Calu3 (cell line): ENCODE measurements at places on chromosomes 5 and 9. TPM values are rescaled to one million over a fixed set of nuclear protein-coding genes. Genes with fewer than 3 reads are reported as not detected.

The TBC1D13 gene
- 16.6 and 18.2 TPM in 2 replicates for total RNA-seq

The PELO gene
- 24.6 and 26.4 TPM in 2 replicates for total RNA-seq

The EQTN gene
- total RNA-seq, result not detected in 2 replicates

GRCh38 chr5:109483395-109483971 lies 73.7 kb upstream of the PJA2 start:
- no peak for DNase-seq
- H3K27me3 ChIP-seq, result no peaks in the 10 kb centered on the region
- H3K27ac ChIP-seq, result no peak overlapping the region
- H3K36me3 ChIP-seq, result no peaks in the 10 kb centered on the region
- no peak overlapping the region for H3K4me3 ChIP-seq
- H3K4me1 ChIP-seq, result no peaks in the 10 kb centered on the region

DNA sequence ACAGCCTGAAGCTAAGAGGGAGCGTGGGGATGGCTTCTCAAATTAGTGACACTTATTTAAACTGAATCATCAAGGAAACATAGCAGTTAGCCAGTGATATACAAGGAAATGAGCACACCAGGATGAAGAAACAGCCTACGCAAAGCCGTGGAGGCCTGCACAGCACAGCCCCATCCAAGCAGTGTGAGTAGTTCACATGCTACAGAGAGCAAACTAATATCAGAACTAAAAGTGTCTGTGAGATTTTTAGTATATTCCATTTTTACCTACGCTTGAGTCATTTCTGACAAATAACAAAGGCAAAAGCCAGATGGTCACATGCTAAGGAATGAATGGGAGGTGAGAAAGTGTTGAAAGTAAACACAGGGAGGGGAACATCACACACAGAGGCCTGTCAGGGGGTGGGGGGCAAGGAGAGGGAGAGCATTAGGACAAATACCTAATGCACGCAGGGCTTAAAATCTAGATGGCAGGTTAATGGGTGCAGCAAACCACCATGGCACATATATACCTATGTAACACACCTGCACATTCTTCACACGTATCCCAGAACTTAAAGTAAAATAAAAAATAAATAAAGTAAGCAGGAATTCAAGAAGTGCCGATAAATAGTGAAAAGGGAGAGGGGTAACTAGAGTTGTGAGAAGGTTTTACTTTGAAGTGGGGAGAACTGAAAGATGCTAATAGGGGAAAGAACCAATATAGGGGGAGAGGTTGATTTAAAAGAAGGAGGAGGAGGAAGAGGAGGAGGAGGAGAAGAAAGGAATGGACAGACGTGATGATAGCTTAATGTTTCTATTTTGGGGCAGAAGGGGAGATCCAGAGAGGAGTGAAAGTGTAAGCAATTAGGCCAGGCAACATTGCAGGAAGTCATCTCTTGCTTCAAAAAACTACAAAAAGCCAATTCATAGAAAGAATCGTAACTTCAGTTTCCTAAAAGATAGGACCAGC lies 100.9 kb upstream of the PTGER4 start:
- no peak overlapping the region for H3K27ac ChIP-seq
- H3K27me3 ChIP-seq, result no peaks in the 10 kb centered on the region
- no peaks in the 10 kb centered on the region for H3K36me3 ChIP-seq

- no peak for DNase-seq
- peaks cover 10% of the 10 kb centered on the region for H3K27me3 ChIP-seq
- H3K27ac ChIP-seq, result no peak overlapping the region
- H3K36me3 ChIP-seq, result no peaks in the 10 kb centered on the region
Observed at GRCh38 chr9:23665051-23665450, 161.0 kb downstream of the ELAVL2 start.

DNA sequence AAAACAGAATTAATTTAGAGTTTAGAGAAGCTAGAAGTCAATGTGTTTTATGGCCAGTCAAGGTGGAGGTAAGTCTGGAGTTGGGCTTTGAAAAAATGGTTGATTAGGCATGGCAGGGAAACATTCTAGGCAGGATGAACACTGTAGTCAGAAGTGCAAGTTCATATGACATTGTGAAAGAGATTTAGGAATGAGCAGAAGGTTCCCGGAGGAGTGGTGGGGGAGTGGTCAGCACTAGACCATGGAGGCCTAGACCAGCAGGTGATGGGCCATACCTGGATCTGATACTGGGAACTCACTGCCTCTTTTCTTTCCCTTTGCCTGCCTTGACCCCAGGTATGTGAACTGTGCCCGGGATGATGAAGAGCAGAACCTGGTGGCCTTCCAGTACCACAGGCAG lies 16.6 kb downstream of the PRDM9 start:
- DNase-seq, result no peak
- H3K4me1 ChIP-seq, result no peaks in the 10 kb centered on the region
- no peak overlapping the region for H3K4me3 ChIP-seq

DNA sequence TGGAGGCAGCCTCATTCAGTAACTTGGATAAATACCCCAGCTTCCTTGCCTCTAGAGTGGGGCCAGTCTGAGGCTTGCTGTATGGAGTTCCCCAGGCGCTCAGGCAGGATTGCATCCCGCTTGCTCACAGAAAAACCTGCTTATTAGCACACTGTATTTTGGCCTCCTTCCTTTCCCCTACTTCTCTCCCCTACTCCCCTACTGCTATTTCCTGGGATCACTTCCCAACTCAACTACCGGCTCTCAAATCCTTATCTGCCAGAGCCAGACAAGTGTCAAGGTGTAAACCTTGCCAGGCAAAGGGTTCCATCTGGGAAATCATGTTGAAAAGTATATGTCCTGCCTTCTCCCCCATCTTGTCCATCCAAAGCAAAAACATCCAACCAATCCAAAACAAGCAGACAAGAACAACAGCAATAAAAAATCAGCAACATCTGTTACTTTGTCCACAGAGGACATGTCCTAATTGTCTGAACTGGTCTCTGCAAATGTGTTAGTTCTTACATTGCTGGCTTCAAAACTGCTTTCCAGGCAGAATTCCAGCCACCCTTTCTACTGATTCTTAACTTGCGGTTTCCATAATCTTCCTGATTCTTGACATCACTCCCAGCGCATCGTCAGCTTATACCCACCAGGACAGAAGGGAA lies 164.1 kb upstream of the SEMA6A start:
- no peak for DNase-seq
- no peaks in the 10 kb centered on the region for H3K36me3 ChIP-seq
- H3K27me3 ChIP-seq, result no peaks in the 10 kb centered on the region

DNA sequence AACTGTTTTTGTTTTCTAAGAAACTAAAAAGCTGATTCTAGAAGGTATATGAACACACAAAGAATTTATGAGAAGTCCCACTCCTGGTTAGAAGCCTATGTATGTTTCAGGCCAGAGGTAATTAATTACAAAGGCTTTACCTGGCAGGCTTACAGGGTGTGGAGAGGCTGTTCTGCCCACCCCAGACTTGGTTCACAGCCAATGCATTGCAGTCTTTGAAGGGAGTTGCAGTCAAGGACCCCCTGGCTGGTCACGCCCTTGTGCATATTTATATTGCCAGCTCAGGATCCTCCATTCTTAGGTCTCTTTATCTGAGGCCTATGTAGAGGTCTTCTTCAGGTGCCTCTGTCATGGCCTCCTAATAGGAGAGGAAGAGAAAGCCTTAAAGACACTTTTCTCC lies 13.6 kb upstream of the PRSS3 start:
- no peak for DNase-seq
- H3K27ac ChIP-seq, result no peak overlapping the region
- H3K4me3 ChIP-seq, result no peak overlapping the region

- no peaks in the 10 kb centered on the region for H3K27me3 ChIP-seq
- peaks cover 13% of the 10 kb centered on the region for H3K36me3 ChIP-seq
- no peak overlapping the region for H3K27ac ChIP-seq
Observed at GRCh38 chr9:137412431-137412830, 10.5 kb downstream of the EXD3 start.

GRCh38 chr5:10111571-10111970 lies 138.1 kb downstream of the ATPSCKMT start:
- no peaks in the 10 kb centered on the region for H3K4me1 ChIP-seq
- H3K27me3 ChIP-seq, result peaks cover 44% of the 10 kb centered on the region
- H3K36me3 ChIP-seq, result no peaks in the 10 kb centered on the region
- H3K27ac ChIP-seq, result no peak overlapping the region
- DNase-seq, result no peak
- no peak overlapping the region for H3K4me3 ChIP-seq

DNA sequence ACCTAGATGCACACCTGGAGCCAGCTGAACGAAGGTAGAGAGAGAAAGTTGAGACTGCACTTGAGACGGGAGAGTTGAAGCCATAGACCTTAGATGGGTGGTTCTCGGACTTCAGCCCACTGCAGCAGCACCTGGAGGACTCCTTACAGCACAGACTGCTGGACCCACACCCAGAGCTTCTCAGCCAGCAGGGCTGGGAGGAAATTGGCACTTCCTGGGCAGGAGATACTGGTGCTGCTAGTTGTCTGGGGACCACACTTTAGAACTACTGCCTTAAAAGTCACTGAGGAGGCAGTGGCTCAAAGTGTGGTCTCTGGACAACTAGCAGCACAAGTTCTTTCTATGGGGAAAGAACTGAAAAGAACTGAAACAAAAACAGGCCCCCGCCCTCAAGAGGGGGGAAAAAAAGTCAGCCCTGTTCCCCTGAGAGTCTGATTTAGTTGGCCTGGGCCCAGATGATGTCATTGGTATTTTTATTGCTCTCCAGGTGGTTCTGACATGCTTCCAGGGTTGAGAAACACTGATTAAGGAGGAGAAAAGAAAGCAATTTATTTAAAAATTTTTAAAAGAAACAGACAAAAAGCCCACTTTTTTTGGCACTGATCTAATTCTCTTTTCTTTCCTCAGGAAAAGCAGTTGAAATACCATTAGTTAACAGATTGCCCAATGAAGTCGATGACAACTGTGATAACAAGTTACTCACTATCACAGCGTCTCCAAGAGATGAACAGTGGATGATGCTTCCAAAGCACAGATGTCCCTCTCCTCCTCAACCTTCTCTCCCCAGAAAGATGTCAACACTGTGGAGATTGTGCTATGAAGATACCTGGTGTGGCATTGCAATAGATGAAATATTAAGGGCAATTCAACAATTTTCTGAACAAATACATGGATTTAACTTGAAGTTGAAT lies 73.6 kb upstream of the ADAMTS16 start:
- H3K36me3 ChIP-seq, result no peaks in the 10 kb centered on the region
- no peak overlapping the region for H3K4me3 ChIP-seq
- no peak overlapping the region for H3K27ac ChIP-seq
- no peaks in the 10 kb centered on the region for H3K4me1 ChIP-seq
- no peak for DNase-seq

- H3K4me3 ChIP-seq, result no peak overlapping the region
- no peaks in the 10 kb centered on the region for H3K4me1 ChIP-seq
- H3K27me3 ChIP-seq, result no peaks in the 10 kb centered on the region
- DNase-seq, result peak; percentile 84
- H3K27ac ChIP-seq, result peak overlapping the region; percentile 18
Observed at GRCh38 chr5:141512390-141512910, 23.6 kb downstream of the PCDHGC5 start.

- H3K36me3 ChIP-seq, result no peaks in the 10 kb centered on the region
- H3K4me1 ChIP-seq, result peaks cover 20% of the 10 kb centered on the region
- no peaks in the 10 kb centered on the region for H3K27me3 ChIP-seq
- DNase-seq, result no peak
- no peak overlapping the region for H3K4me3 ChIP-seq
Observed at GRCh38 chr5:94245608-94246007, 372.8 kb downstream of the KIAA0825 start.

DNA sequence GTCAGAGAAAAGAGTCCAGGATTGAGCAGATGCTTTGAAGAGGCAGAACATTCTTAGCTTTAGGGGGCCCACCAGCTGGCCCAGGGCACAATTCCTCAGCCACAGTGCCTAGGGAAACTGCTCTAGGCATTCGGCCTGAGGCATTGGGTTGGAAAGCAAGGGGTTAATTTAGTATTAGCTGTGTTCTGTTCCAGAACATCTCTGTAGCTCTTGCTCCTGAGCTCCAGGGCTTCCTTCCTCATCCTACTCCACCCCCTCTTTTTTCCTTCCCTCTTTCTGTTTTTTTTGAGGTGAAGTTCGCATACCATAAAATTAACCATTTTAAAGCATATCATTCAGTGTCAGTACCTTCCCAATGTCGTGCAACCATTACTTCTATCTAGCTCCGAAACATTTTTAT lies 74.5 kb upstream of the PANK3 start:
- H3K4me1 ChIP-seq, result peaks cover 40% of the 10 kb centered on the region
- no peak for DNase-seq
- peaks cover 13% of the 10 kb centered on the region for H3K36me3 ChIP-seq
- no peaks in the 10 kb centered on the region for H3K27me3 ChIP-seq

- no peak overlapping the region for H3K27ac ChIP-seq
- peaks cover 7% of the 10 kb centered on the region for H3K36me3 ChIP-seq
- no peak overlapping the region for H3K4me3 ChIP-seq
- DNase-seq, result no peak
- no peaks in the 10 kb centered on the region for H3K27me3 ChIP-seq
Observed at GRCh38 chr5:81425569-81425968, 31.6 kb upstream of the ACOT12 start.

DNA sequence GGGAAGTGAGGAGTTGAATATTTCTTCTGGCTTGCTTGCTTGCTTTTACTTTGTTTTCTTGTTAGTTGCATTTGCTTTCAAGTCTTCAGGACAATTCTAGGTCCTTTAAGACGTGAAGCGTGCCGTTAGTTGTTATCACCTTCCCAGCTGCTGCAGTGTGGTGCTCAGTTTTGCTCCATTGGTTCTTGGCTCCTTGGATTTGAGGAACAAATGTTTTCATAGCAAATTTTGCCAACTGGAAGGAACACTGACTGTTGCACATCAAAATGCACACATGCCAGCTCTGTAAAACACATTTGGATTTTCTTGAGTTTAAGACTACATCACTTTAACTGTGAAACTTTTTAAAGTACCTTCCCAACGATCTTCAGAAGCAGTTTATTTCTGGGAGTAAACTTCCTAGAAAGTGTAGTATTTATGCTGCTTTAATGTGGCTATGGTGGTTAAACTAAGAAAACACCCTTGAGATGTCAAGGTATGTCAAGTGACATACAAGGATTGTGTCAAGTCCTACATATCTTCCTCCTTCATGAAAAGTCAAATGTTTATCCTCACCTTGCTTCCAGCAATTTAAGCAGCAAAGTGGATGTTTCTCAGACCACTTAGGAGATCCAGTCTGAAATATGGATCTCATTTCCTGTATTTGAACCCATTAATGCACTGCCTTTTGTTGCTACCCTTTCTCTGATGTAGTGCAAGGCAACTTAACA lies 24.9 kb downstream of the MOCS2 start:
- H3K4me3 ChIP-seq, result no peak overlapping the region
- peaks cover 75% of the 10 kb centered on the region for H3K36me3 ChIP-seq
- no peaks in the 10 kb centered on the region for H3K27me3 ChIP-seq
- H3K4me1 ChIP-seq, result no peaks in the 10 kb centered on the region
- DNase-seq, result no peak

- H3K4me1 ChIP-seq, result no peaks in the 10 kb centered on the region
- no peak for DNase-seq
- H3K27me3 ChIP-seq, result peaks cover 24% of the 10 kb centered on the region
- no peak overlapping the region for H3K27ac ChIP-seq
- H3K36me3 ChIP-seq, result no peaks in the 10 kb centered on the region
Observed at GRCh38 chr5:80067016-80067415, 31.9 kb downstream of the THBS4 start.
